ENCODE measurements at places on chromosomes 7 and 10.

DNA sequence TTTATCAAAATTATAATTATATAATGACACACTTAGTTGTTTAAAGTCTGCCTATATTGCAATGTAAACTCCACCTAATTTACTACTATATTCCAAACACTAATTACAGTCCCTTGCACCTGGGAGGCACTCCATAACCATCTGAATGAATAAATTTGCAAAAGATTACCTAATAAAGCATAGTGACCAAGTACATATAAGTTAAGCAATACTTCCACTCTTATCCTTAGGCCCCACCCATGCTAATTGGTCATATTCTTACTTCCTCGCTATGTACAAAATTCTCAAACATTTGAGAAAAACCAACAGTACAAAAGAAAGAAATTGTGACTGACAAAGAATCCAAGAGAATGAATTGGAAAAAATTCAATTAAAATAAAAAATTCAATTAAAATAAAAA, 65.3 kb downstream of the ZFAND4 start:
- H3K4me3 ChIP-seq: no peak overlapping the region
- DNase-seq: no peak
- H3K36me3 ChIP-seq: peaks cover 5% of the 10 kb centered on the region
- no peaks in the 10 kb centered on the region for H3K4me1 ChIP-seq

DNA sequence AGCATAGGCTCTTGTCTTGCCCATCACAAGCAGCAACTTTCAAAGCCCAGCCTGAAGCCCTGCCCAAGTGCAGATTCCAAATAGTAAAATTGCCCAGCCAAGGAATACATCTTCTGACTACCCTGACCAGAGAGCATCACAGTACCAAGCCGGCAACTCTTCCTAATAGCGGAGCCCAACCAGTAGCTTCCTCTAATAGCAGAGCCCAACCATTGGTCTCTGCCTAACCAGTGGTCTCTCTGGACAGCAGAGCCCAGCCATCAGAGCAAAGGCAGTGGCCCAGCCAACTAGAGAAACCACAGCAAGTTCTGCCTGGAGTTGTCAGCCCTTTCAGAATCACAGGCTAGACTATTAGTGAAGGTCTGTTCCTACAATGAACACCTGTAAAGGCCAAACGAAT, 285.6 kb downstream of the HGF start:
- no peaks in the 10 kb centered on the region for H3K4me1 ChIP-seq
- no peaks in the 10 kb centered on the region for H3K36me3 ChIP-seq
- DNase-seq: no peak
- H3K4me3 ChIP-seq: no peak overlapping the region
- no peaks in the 10 kb centered on the region for H3K27me3 ChIP-seq
- no peak overlapping the region for H3K27ac ChIP-seq

- H3K27me3 ChIP-seq: no peaks in the 10 kb centered on the region
- no peak overlapping the region for H3K27ac ChIP-seq
- no peaks in the 10 kb centered on the region for H3K36me3 ChIP-seq
Measured at GRCh38 chr10:108982159-108982558, 941.2 kb downstream of the XPNPEP1 start.

GRCh38 chr10:98055841-98056516, 25.6 kb upstream of the CRTAC1 start:
- H3K4me1 ChIP-seq: no peaks in the 10 kb centered on the region
- H3K27ac ChIP-seq: no peak overlapping the region
- H3K27me3 ChIP-seq: no peaks in the 10 kb centered on the region

GRCh38 chr7:137492889-137493288, 149.4 kb upstream of the PTN start:
- no peak overlapping the region for H3K4me3 ChIP-seq
- H3K27me3 ChIP-seq: no peaks in the 10 kb centered on the region
- no peak overlapping the region for H3K27ac ChIP-seq
- H3K4me1 ChIP-seq: no peaks in the 10 kb centered on the region
- DNase-seq: no peak
- no peaks in the 10 kb centered on the region for H3K36me3 ChIP-seq

- H3K27ac ChIP-seq: no peak overlapping the region
- no peaks in the 10 kb centered on the region for H3K27me3 ChIP-seq
- no peaks in the 10 kb centered on the region for H3K36me3 ChIP-seq
- H3K4me1 ChIP-seq: peaks cover 16% of the 10 kb centered on the region
- DNase-seq: no peak
Measured at GRCh38 chr7:30178748-30179436, 44.1 kb downstream of the MTURN start.
